Activated naive CD8-positive, alpha-beta T cell treated with anti-CD3 and anti-CD28 coated beads, Interleukin-2, amount 50 U/mL, for 24 hours (primary cell): ENCODE measurements at places on chromosomes 3 and 15.

- peak; percentile 53 for DNase-seq
These were observed 495 bp downstream of the CDC25A start for GRCh38 chr3:48187579-48188265.

- no peak for DNase-seq
These were observed 51.9 kb upstream of the FLNB start for GRCh38 chr3:57956119-57956832.

- no peak for DNase-seq
These were observed 289.1 kb upstream of the SUCLG2 start for GRCh38 chr3:67943546-67943945.

DNA sequence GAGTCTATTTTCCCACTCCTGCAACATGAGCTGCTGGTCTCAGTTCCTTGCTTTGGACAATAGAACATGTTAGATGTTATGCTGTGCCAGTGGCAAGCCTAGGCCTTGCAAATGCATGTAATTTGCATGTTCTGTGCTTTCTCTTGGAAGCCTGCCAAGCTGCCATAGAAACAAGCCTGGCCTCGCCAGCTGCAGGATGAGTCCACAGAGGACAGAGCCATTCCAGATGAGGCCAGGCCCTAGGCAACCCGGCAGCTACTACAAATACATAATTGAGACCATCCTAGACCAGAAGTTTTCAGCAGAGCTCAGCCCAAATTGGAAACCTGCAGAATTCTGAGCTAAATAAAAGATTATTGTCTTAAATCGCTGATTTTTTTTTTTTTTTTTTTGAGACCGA lies 39.6 kb downstream of the TRIM69 start:
- no peak for DNase-seq

- no peak for DNase-seq
These were observed 21.5 kb downstream of the LARS2 start for GRCh38 chr3:45409921-45410320.

DNA sequence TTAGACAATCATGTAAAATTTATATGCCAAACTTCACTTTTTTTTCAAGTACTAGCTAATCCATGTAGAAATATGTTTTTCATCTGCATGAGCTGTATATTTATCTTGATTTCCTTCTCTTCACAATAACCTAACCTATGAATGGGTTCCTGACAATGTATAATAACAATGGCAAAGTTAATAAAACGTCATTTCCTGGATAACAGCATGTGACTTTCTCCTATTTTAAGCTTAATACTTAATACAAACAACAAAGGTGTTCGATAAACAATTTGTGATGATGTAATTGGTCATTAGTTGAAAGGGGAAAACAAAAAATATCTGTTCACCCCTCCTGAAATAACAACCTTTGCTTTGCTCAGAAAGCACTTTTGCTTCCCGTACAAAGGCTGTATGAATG lies 20.4 kb downstream of the CD200 start:
- DNase-seq: no peak

GRCh38 chr15:98142572-98142971 lies 182.1 kb downstream of the ARRDC4 start:
- DNase-seq: no peak

GRCh38 chr15:58770519-58770856 lies 614 bp upstream of the MINDY2 start:
- no peak for DNase-seq
